ENCODE measurements at places on chromosomes 1 and 21.

DNA sequence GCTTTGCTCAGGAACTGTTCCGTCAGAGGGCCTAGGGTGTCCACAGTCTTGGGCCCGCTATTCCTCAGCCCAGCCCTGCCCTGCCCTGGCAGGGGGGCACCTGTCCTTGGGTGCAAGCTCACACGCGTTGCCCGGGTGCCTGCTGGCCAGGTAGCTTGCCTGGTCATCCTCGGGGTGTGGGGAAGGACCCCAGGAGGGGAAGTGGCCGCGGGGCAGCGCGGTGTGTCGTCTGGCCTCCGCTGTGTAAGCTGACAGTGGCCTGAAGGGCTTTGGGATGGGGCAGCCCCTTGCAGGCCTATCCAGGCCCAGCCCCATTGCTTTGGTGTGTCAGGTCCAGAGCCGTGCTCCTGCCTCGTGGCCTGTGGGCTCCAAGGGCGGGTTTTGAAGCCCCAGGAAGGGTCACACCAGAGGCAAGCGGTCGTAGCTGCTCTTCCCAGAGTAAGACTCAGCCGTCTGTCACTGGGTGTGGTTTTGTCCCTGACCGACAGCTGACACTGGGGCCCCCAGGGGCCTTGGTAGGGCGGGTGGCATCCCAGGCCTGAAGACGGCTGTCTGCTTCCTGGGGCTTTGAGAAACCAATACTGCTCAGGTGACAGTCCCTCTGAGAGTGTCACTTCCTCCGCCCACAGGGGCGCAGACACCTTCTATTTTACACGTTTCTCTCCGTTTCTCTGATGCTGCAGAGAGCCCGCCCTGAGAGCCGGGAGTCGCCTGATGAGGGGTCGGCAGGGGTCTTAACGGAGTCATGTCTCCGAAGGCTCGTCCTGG, 72.1 kb downstream of the SKI start:
- peak; percentile 73 for DNase-seq

DNA sequence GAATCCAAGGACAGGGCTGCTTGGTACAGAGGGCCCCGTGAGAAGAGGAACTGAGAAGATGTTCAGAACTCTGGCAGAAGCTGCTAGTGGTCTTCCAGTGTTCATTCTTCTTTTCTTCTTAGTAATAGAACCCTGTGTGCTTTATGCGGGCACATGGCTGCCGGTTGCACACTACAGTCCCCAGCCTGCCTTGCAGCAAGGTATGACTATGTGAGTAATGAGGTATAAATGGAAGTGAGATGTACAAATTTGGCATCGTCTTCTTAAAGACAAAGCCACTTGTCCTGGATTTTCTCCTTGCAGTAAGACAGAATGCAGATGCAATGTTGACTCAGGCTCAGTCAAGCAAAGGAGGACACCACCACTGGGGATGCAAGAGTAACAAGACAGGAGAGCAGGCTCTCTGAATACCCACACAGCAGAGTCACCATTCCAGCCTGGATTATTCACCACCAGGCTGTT, 15.0 kb upstream of the ATP1B1 start:
- DNase-seq: no peak

- DNase-seq: no peak
Measured at GRCh38 chr1:41626616-41627375, 142.3 kb upstream of the EDN2 start.

DNA sequence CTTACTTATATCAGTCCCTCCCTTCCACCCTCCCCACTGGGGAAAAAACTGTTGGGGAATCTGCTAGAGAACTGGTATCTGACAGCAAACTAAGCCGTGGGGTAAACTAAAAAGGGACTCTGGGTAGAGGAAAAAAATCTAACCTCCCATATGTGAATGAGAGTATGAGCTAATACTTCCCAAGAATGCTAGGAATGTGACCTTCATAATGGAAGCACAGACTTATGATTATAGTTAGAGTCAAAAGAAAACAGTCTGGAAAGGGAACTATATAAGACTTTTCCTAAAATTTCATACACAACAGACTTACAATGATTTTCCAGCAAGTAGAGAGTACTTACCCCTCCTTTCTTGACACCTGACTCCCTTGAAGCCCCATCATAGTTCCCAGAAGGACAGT, 23.0 kb upstream of the RBBP5 start:
- DNase-seq: no peak

GRCh38 chr1:93979718-93980319, 70.6 kb upstream of the GCLM start:
- DNase-seq: no peak

GRCh38 chr1:151763990-151764389, 694 bp upstream of the MRPL9 start:
- no peak for DNase-seq

GRCh38 chr1:13950637-13951036, 250.6 kb downstream of the PRDM2 start:
- DNase-seq: no peak

DNA sequence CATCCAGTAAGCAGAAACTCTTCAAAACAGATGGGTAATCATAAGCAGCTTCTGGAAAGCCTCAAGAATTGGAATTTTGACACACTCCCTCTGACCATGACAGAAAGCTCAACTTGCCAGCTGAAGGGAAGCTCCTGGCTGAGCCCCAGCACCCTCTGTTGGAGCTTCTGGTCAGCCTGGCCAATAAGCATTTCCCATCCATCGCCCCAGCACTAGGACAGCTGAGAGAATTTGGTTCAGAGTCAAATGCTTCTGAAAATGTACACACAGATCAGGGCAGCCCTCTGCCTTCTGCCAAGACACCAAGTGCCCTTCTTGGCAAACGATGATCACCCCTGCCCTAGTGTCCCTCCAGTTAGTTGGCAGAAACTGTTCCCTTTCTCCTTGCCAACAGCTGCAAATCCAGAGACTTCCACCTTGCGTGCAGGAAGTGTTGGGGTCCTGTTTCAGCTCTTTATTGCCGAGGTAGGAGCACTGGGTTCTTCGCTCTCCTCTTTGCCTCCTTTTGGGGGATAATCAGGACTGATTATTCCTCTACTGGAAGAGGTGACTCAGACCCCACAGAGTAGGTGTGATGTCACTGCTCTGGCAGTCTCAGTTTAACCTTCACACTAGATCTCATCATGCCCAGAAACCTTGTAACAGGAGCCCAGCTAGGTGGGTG, 11.9 kb downstream of the PIGV start:
- no peak for DNase-seq

- no peak for DNase-seq
Measured at GRCh38 chr1:150072959-150073358, 5.4 kb downstream of the VPS45 start.

DNA sequence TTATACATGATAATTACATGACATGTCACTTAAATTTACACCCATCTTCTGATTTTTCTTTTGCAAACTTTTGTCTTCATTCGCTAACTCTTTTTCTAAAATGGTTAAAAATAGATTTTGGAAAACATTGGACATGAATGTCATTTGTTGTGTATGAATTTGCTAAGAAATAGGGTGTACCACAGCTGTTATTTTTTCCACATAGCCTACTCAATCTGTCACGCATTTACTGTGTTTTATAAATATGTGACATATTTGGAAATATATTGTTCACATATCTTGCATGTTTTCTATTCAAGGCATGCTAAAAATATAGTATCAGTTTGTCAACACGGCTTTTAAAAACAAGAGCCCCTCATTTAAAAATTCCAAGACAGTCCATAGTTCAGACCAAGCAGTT, 47.9 kb upstream of the TARBP1 start:
- DNase-seq: no peak

DNA sequence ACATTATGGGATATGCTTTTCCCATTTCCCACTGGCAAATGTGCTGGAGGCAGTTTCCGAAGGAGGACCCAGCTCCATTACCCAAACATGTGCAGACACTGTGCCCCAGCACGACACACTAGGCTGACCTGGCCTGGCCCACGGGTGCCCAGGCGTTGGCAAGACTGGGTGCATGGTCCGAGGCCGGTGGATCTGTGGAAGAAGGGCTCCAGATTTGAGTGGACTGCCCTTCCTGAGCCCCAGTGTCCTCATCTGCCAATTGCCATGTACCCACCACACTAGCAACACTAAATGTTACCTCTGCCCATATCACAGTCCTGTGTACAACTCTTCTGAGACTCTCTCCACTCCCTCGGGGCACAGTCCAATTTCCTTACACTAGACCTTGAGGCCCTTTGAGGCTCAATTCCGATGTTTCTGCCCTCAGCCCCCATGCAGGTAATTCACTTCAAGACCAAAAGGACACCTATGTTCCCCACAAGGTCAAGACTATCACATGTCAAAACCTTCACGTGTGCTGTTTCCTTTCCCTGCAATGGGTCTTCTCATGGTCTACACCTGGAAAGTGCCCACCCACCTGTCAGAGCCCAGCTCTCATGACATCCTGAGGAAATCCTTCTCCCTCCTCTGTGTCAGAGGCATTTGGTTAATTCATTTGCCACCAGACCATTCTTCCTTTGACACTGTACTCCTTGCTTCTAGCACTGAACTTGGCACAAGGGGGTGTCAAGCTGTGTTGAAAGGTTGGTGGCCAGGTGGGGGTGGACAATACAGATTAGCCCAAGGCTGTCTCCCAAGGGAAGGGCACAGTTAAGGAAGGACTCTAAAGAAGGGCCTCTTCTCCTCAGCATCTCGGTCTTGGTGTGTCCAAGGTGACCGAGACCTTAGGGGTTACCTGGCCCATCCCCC, 124.9 kb downstream of the DMRTB1 start:
- no peak for DNase-seq

DNA sequence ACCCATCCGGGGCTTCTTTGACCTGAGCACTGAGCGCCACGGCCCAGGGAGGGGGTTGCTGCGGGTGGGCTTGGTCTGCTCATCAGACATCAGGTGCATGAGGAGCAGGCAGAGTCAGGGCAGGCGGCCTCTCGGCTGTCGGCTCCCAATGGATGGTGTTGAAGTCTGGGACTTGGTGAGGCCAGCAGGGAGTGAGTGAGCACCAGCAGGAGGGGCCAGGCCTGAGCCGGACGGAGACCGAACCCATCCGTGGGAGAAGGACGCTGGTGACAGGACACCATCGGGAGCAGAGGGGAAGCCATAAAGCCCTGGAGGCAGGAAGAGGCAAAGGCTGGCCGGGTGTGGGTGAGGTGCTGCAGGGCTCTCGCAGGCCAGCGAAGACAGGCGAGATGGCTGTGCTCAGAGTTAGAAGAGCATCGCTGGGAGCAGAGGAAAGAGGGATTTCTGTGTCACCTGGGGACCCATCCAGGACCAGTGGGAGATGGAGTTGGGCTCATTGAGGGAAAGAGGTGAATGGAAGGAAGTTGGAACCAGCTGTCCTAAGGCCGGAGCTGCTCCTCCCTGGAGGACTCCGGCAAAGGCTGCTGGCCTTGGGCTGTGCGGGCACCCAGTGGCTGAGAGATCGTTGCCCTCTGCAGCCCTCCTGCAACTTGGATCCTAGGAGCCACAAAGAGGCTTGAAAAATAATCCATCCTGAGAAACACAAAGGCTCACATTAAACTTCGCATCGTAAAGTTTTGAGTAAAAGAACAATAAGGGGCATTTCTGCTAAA, 49.9 kb downstream of the PDE9A start:
- DNase-seq: no peak

DNA sequence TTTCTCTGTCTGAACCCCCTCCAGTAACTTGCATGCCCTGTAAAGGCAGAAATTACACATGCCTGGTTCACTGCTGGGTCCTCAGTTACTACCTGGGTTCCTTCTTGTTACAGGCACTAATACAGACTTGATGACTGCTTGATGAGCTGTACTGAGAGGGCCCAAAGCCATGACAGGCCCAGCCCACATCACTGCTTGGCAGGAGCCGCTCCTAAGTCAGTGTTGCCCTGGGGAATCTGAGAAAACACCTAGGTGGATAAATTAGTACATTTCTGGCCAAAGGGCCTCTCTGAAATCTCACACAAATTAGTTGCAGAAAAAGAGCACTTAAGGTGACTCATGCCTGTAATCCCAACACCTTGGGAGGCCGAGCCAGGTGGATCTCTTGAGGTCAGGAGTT, 37.8 kb upstream of the IRF2BP2 start:
- DNase-seq: no peak

DNA sequence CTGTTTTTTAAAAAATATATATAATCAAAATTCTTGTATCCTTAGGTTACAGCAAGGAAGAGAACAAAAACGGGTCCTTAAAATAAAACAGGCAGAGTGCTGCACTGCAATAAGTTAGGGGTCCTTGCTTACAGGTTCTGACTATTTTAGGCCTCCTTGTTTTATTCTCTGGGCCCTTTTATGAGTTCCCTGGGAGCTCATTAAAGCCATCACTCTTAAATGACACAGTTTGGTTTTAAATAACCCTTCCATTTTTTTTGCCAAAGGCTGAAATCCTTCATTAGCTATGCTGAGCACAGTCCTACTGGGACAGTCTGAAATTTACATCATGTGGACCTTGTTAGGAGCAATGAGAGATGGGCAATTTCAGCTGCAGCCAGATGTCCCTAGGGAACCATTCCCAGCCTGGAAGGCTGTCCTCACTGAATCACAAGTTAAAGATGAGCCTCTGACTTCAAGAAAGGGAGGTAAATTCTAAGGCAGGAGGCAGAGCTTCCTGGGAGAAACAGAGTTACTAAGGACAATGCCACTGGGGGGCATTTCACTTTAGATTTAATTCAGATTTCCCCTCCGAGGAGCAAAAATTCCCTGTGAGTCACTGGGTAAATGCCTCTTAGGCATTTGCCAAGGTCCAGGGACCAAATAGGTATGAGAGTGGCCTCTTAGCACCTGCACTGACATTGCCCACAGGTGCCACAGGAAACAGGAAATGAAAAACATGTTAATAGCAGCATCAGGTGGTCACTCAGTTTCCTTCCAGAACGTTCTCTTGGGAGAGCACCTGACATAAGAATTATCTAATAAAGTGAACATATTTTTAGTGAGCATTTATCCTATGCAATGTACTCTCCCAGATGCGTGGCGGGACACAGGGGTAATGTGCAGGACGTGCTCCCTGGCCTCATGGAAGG, 3.8 kb upstream of the MUL1 start:
- no peak for DNase-seq

- DNase-seq: no peak
Measured at GRCh38 chr1:55827350-55827749, 612.2 kb upstream of the USP24 start.

DNA sequence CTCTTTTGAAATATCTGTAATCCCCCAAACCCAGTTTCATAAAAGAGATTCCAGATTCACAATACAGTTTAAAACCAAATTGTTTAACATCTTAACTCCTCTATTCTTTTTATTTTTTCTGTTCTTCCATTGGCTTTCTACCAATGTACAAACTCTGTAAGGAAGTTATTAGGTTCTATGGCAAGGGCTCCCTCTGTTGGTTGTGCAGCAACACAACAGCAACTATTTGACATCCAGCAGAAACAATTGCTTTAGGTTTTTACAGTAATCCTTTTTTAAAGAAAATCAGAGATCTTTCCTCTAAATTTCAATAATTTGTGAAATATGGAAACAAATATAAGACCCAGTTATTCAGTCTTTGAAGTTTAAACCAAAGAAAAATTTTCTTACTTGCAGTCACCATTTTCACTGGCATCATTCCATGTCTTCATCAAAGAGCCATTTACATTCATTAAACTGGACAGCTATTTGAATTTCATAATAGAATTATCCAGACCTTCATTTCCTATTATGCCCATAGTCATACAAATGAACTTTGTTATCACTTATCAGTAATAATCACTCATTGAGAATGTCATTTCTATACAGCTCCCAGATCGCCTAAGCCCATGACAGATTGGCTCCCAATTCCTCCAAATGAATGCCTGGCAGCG, 46.5 kb upstream of the RNF11 start:
- peak; percentile 28 for DNase-seq
